ENCODE measurements at places on chromosomes 6 and 20.

DNA sequence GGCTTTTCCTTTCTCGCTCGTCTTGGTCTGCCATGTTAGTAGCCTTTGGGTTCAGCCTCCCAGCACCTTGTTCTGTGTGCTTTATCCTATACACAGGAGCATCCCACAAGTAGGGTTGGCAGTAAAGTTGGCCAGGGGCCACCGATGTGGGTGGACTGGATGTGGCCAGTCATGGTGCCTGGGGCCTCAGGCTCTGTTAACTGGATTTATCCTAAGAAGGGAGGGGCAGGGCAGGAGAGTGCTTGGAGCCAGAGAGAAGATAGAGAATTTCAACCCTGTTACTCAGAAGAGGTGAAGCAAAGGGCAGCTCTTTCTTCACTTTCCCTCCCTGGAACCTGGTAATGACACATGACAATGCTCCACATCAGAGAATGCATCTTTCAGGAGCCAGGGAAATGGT is 14.1 kb upstream of the SIRPB2 start:
- no peak for DNase-seq

DNA sequence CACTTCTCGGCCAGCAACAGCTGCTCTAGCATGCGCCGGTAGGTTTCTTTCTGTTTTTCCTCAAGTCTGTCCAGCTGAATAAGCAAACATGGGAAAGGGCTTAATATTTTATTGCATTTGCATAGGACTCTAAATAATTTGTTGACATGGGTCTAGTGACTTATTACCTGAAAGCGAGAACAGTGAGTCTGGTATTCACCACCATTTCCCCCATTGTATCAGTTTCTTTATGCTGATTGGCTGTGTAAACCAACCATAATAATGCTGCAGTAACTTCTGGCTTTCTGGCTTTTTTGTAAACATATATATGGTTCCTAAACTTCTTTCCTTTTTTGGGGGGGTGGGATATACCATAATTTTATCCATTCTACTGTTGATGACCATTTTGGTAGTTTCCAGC is 69.1 kb upstream of the TMEM30A start:
- DNase-seq, result no peak

- no peak for DNase-seq
Observed at GRCh38 chr6:18413381-18413780, 26.2 kb downstream of the RNF144B start.

DNA sequence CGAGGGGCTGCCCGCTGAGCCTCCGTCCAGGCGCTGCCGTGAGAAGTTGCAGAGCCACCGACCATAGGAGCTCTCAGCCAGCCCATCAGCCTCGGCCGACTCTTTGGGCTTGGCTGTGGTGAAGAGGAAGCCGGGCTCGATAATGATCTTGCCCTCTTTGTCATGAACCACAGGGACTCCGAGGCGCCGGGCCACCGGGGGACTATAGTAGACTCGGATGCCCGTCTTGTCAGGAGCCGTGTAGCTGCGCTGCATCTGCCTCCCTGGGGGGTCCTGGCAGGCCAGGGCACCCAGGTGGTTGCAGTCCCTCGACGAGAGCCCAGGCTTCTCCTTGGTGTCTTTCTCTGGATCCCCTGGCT is 20.5 kb upstream of the DSN1 start:
- DNase-seq, result no peak

- DNase-seq, result no peak
Observed at GRCh38 chr6:25326960-25327359, 47.8 kb downstream of the CARMIL1 start.

DNA sequence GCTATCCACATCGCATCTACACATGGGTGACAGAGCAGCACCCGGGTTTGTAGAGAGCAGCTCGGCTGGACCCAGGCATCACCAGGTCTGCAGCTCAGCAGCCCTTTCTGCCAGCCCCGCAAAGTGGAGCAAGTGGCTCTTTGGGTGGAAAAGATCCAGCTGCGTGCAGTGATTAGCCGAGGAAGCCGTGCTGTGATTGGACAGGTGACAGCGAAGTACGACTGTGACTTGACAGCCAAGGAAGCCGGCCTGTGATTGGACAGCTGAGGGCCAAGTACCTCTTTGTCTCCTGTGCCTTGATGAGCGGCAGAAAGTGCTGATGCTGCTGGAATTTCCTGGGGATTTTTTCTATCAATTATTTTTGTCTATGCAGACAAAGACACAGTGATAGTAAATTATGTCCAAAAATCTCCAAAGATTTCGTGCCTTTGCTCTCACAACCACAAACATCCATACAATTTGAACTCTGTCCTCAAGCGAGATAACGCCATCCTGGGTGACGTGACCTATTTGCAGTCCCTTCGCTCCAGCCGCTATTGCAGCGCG is 62.3 kb upstream of the GPR31 start:
- DNase-seq, result no peak

DNA sequence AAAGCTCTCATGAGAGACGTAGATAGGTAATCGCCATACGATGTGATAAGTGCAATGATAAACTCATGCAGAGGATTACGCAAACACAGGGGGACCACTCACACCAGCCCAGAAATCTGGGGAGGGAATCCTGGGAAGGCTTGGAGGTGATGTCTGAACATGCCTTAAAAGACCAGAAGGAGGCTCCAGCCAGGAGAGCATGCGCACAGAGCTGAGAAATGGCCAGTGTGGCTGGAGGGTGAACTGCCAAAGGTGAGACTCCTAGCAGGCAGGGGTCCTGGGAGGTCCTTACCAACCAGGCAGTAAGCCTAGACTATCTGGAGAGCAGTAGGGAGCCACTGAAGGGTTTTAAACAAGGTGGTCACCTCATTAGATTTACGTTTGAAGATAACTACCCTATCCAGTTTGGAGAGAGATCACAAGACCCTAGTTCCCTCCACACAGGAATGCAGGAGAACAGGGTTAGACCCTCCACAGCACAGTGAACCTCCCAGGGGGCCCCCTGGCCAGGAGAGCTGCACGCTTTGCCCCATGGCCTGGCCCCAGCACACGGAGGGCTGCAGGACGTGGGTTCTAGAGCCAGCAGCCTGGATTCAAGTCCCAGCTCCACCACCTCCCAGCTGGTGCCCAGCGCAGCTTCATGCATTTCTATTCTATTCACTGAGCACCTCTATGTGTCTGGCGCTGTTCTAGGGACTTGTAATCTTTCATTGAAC is 13.1 kb downstream of the MDFI start:
- DNase-seq, result no peak

GRCh38 chr6:111662794-111663593 is 57.3 kb upstream of the TRAF3IP2 start:
- DNase-seq, result peak; percentile 18

- DNase-seq, result no peak
Observed at GRCh38 chr6:49110916-49111315, 352.1 kb downstream of the MMUT start.

GRCh38 chr6:10030942-10031537 is 383.8 kb downstream of the TFAP2A start:
- DNase-seq, result no peak

GRCh38 chr20:61555566-61555965 is 303.5 kb downstream of the CDH4 start:
- DNase-seq, result no peak

GRCh38 chr6:34315780-34316179 is 67.0 kb upstream of the SMIM29 start:
- no peak for DNase-seq

GRCh38 chr6:23498013-23498412 is 628.0 kb upstream of the NRSN1 start:
- DNase-seq, result no peak

- no peak for DNase-seq
Observed at GRCh38 chr6:64547594-64548268, 912.1 kb downstream of the PHF3 start.

GRCh38 chr6:84707171-84707570 is 57.2 kb downstream of the TBX18 start:
- DNase-seq, result no peak

DNA sequence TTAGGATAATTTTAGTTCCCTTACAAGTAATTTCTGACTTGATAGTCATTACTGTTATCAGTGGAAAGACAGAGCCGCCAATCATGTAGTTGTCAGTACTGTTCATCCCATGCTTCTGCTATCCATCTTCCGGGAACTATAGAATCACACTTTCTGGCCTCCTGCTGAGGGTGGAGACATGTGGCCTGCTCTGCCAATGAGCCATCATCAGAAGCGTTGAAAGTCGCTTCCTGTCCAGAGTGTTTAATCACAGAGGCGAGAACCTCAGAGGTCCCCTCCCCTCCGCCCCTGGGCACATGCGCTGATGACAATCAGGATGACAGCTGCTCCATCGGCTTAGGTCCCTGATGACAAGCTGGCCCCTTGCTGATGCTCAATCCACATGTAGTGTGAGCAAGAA is 3.0 kb downstream of the DDO start:
- DNase-seq, result no peak

GRCh38 chr6:9155836-9156235 is 720.5 kb upstream of the SLC35B3 start:
- no peak for DNase-seq

DNA sequence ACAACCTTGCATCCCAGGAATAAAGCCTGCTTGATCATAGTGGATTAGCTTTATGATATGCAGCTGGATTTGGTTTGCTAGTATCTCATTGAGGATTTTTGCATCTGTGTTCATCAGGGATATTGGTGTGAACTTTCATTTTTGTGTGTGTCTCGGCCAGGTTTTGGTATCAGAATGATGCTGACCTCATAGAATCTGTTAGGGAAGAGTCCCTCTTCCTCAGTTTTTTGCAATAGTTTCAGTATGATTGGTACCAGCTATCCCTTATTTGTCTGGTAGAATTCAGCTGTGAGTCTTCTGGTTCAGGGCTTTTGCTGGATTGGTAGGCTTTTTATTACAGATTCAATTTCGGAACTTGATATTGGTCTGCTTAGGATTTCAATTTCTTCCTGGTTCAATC is 132.5 kb downstream of the ZFAND3 start:
- DNase-seq, result no peak

- no peak for DNase-seq
Observed at GRCh38 chr6:37738216-37738615, 40.5 kb upstream of the MDGA1 start.

GRCh38 chr6:11729076-11729475 is 49.5 kb downstream of the ADTRP start:
- no peak for DNase-seq

- DNase-seq, result no peak
Observed at GRCh38 chr20:3014662-3015061, 28.8 kb upstream of the GNRH2 start.

- DNase-seq, result no peak
Observed at GRCh38 chr6:5645328-5646290, 361.1 kb downstream of the NRN1 start.

DNA sequence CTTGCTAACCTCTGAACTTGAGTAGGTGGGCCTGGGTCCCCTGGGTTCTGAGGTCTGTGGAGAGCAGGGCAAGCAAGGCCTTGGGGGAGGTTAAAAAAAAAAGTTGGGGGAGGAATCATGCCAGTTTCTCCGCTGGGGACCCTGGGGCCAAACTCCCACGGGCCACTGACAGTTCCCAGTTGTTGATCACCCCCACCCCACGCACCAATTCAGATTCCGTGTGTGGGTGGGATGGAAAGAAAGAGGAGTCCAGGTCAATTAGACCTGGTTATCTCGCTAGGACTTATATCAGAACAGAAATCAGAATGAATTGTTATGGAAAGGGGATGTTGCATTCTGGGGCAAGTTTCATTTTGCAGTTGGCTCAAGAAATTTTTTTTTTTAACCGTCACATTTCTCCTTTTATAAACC is 46.7 kb upstream of the SUPT3H start:
- DNase-seq, result no peak

DNA sequence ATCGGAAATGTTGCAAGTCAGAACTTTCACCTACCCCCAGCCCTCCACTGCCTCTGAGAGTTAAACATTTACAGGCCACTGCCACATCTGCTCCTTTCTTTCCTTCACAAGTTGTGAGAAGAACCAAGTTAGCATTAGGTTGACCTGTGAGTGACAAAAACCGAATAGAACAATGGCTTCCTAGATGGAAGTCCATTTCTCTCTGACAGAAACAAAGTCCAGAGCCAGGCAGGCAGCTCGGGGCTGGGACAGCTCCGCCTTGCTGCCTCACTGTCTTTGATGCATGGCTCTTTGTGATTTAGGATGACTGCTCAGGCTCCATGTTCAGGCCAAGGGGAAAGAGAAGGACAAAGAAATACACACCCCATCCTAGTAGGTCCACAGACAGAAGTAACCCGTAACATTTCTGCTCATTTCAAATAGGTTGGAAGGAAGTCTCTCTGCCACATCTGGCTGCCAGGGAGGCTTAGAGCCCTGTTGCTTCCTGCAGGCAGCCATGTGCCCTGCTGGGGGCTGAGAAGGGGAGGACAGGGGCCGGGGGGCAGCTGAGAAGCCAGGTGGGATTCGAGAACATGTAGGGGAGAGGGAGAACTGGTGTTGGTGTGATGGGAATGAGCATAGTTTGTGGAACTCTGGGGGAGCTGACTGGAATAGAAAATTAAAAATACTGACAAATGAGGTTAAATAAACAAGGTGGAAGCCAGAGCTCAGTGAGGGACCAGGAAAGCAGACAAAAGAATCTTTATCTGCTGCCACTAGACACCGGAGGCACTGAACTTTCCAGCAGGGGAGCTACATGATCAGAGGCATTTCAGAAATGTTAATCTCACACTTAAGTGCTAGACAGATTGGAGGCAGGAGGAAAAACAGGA is 19.5 kb upstream of the IER3 start:
- no peak for DNase-seq

- DNase-seq, result no peak
Observed at GRCh38 chr20:50182346-50182745, 8.3 kb upstream of the CEBPB start.
